ENCODE measurements at places on chromosomes 16 and 17. TPM values are rescaled to one million over a fixed set of nuclear protein-coding genes. Genes with fewer than 3 reads are reported as not detected.
A peak's percentile ranks its signal among the peaks of the same experiment; 100 is the strongest.

- peak; percentile 54 for DNase-seq
Measured at GRCh38 chr16:11698271-11698689, 30.0 kb downstream of the SNN start.

GRCh38 chr17:39092692-39093230, 58.7 kb downstream of the PLXDC1 start:
- no peak for DNase-seq

GRCh38 chr17:70912716-70913485, 743.6 kb downstream of the KCNJ2 start:
- DNase-seq = no peak

FZD2 gene
- total RNA-seq = not detected

G6PC1 gene
- not detected for total RNA-seq

CARD14 gene
- total RNA-seq = not detected
